ENCODE measurements at places on chromosomes 7 and 10.
A peak's percentile ranks its signal among the peaks of the same experiment; 100 is the strongest.

GRCh38 chr7:20307119-20307518 is 23.6 kb upstream of the ITGB8 start:
- DNase-seq, result no peak

GRCh38 chr7:157784979-157785441 is 448.2 kb downstream of the DNAJB6 start:
- DNase-seq, result no peak

DNA sequence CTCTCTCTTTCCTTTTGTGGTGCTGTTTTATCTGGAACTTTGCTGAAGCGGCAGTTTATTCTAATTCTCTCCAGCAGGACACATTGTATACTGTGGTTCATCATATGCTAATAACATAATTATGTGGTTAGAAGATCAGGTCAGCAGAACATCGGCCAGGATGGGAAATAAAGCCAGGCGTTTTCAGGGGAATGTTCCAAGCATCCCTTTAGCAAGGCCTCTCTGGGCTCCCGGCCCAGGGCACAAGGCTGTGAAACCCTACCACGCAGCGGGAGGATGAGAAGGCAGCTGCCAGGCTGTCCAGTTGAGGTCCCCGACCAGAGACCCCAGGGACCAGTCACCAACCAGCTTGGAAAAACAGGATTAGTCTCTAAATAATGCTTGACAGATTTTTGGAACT is 112.2 kb upstream of the GALNT17 start:
- DNase-seq, result no peak

DNA sequence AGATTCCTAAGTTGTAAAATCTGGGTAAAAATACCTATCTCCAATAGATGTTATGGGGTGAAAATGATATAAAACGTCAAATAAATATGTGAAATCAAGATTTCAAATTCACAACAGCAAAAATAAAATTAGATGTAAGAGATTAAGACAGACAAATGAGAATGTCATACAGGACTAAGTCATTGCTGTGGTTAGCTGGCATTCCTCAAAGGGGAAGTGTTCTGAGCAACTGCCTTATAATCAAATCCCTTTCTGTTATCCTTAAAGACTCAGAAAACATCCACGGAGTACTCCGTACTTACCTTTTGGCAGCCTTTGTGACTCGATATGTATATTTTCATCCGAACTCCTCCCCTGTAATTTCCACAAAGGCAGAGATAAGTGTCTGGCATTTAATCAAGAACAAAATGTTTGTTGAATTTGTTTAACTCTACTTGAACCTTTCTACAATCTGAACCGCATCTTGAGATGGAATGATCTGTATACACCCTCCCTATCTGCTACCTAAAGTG is 559.6 kb downstream of the GATA3 start:
- no peak for DNase-seq

GRCh38 chr7:85275204-85275603 is 88.3 kb upstream of the SEMA3D start:
- DNase-seq, result no peak

GRCh38 chr7:129914536-129915272 is 38.1 kb downstream of the UBE2H start:
- DNase-seq, result no peak

DNA sequence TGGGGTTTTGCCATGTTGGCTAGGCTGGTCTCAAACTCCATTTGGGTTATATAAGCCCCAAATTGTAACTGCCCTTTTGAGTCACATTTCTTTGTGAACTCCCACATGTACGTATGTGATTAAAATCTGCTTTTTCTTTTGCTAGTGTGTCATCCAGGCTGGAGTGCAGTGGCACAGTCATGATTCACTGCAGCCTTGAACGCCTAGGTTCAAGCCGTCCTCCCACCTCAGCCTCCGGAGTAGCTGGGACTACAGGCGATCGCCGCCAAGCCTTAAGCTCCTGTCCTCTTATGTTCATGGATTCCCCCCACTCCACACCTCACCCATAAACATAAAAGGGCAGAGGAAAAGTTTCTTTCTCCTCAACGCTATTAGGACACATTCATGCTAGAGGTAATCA is 4.4 kb upstream of the SMC3 start:
- no peak for DNase-seq

- peak; percentile 73 for DNase-seq
Measured at GRCh38 chr7:22726907-22727713, at the start of gene IL6. TSS of gene IL6 (plus strand) at chr7:22727200. CDS start at chr7:22727263, 63 bp downstream.

GRCh38 chr10:119283818-119284217 is 76.4 kb downstream of the GRK5 start:
- DNase-seq, result no peak

Data from HEK293T (cell line).